Lung (tissue), 17 donors: ENCODE measurements at places on chromosomes 4 and X. TPM values are rescaled to one million over a fixed set of nuclear protein-coding genes. Genes with fewer than 3 reads are reported as not detected.

GRCh38 chr4:140243278-140243753 is 89.3 kb upstream of the MAML3 start:
- peak; percentile 23 for DNase-seq

- no peak for DNase-seq
Observed at GRCh38 chr4:165604181-165604580, 225.4 kb downstream of the CPE start.

Gene FMR1NB
- total RNA-seq: not detected

- peak; percentile 88 for DNase-seq
Observed at GRCh38 chrX:149074398-149074797, 430.7 kb downstream of the IDS start.

DNA sequence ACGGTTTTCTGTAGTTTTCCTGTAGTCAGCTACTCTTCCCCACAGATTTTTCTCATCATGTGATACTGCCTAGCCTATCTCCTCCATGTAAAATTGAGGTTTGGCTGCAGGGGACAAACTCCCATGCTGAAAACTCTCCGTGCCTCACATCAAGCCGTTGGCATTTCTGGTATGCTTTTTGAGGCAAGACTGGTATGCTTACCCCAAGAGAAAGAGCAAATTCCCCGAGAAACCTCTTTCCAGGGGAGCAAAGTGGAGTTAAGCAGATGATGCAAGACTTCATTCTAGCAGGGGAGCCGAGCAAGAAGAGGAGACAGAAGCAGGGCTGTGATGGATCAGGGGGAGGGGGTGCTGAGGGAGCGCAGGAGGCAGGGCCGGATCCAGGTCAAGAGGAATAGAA is 4.8 kb downstream of the SOWAHD start:
- DNase-seq: no peak

DNA sequence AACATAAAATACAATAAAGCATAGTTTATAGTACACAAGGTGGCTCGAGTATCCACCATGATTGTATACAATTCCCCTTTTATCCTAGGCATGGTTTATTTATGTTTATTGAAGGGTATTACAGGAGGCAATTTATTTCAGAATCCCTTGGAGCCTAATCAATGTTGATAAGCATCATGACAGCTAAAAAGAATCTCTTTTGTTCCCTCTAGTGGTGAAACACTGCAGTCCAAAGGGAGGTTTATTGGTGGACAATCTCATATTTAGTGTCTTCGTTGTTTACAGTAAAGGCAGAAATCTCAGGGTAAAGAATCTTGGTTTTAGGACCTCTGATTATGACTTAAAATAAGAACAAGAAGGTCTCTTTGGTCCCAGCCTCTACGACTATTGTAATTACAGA is 1712.5 kb downstream of the C4orf33 start:
- DNase-seq: no peak

GRCh38 chr4:52957220-52957686 is 95.1 kb downstream of the RASL11B start:
- DNase-seq: peak; percentile 83

DNA sequence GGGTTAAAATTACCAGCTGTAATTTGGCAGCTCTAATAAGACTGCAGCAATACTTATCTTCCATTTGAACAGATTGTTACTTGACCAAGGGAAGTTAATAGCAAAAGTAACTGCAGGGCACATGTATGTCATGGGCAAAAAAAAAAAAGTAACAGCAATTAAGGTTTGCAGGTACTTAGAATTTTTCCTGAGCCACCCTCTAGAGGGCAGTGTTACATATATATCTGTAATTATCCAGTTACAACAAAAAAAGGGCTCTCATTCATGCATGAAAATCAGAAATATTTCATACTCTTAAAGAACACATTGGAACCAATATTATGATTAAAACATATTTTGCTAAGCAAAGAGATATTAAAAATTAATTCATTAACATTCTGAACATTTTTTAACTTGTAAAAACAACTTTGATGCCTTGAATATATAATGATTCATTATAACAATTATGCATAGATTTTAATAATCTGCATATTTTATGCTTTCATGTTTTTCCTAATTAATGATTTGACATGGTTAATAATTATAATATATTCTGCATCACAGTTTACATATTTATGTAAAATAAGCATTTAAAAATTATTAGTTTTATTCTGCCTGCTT is 25.1 kb downstream of the XIAP start:
- peak; percentile 67 for DNase-seq

DNA sequence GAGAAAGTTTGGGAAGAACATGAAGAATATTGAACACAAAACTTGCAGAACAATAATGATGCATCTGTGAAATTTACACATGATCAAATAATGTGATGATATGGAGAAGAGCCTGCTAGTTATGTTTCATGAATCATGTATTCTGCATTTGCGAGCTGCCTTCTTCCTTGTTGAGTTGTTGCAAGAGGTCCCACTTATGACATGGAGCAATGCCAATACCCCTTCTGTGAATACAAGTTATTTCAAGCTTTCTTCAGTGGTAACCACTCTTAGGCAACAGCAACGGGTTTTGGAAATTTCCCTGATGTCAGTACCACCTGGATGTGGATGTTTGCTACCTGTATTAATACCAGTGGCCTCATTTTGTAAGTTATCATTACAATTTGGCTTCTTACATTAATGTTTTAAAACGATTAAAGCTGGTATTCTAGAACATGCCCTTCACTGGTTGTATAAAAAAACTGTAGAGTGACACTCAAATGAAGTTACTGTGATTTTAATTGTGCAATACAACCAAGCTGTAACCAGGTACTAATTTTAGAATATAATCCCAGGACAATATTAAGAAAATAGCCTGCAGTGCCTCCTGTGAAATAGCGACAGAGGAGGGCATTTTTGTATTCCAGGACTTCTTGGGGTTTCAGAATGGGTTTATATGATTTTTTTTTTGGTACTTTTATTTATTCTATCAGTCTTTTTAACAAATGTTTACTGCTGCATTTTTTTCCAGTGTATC is 25.3 kb downstream of the IQCM start:
- DNase-seq: no peak

Gene AMBN
- not detected for total RNA-seq

GRCh38 chr4:184471881-184472613 is 2.3 kb downstream of the IRF2 start:
- DNase-seq: no peak

DNA sequence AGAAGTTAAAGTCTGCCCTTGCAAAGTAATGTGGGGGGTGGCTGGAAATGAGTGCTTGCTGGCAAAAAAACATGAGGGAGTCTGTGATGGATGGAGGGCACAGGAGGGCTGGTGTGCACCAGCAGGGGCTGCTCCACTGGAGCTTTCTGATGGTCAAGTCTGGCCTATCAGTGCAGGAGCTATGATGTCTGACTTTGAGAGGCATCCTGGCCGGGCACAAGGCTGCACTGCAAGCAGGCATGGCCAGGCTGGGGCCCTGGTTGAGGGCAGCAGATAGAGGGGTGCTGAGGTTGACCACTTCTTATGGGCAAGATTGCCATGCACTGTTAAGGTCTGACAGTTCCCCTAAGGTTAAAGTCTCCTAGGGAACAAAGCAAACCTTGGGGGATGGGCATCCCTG is 1140.2 kb downstream of the FAM133A start:
- no peak for DNase-seq

Gene HTR2C
- total RNA-seq: not detected

Gene FAM9B
- not detected for total RNA-seq

GRCh38 chrX:37453821-37454220 is 104.7 kb downstream of the PRRG1 start:
- no peak for DNase-seq

Gene SSX4B
- not detected for total RNA-seq

Gene HERC5
- total RNA-seq: 7.8 TPM

- DNase-seq: no peak
Observed at GRCh38 chr4:76854858-76855257, 43.1 kb downstream of the SOWAHB start.

- DNase-seq: no peak
Observed at GRCh38 chr4:101689220-101689619, 101.3 kb upstream of the BANK1 start.

DNA sequence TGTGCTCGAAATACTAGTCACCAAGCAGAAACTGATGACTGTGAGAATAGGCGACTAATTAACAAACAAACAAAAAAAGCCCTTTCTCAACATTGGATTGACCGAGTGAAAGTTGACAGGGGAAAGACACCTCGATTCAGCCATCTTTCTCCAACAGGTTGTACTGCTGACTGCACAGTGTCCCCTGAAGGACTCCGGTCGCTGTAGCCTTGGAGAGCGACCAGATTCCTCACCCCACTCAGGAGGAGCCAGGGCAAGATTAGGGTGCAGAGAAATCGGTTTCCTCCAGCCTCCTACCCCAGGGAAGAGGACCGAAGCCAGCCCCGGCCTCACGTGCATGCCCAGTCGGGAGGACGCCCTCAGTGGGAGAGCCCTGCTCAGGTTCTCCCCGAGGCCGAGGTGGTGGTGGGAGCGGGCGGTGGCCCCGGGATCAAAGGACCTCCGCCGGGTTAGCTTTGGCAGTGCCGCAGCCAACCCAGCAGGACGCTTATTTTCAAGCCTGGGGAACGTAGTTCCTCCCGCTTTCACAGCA is 1.1 kb upstream of the RAP1GDS1 start:
- DNase-seq: peak; percentile 74

GRCh38 chrX:95318882-95319281 is 1365.8 kb upstream of the DIAPH2 start:
- no peak for DNase-seq

Gene RASGEF1B
- 30.9 TPM for total RNA-seq

GRCh38 chr4:149794352-149794751 is 21.3 kb downstream of the IQCM start:
- no peak for DNase-seq

GRCh38 chrX:13128104-13128503 is 83.7 kb upstream of the FAM9C start:
- DNase-seq: no peak

DNA sequence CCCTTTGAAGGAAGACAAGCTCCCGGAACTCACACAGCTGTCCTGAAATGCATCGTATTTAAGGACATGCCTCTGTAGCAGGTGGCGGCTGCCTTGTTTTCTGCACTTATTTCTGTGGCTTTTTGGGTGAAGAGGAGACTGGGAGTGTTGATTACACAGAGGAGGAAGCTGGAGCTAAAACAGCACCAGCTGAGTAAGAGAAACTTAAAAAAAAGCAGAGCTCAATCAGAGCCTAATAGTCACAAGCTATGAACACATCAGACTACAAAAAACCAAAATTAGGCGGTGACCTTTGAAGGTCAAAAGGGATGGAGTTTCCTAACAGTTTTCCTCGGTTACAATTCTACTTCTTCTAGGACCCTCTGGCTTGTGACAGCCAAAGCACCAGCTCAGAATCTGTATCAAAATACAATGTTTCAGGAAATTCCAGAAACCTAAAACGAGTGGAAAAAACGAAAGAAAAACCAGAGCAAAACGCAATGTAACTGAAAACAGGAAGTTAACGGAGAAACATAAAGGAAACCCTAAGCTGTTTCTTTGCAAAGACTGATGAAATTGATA is 13.5 kb downstream of the PRKX start:
- DNase-seq: peak; percentile 15

Gene MAGEA12
- total RNA-seq: not detected

DNA sequence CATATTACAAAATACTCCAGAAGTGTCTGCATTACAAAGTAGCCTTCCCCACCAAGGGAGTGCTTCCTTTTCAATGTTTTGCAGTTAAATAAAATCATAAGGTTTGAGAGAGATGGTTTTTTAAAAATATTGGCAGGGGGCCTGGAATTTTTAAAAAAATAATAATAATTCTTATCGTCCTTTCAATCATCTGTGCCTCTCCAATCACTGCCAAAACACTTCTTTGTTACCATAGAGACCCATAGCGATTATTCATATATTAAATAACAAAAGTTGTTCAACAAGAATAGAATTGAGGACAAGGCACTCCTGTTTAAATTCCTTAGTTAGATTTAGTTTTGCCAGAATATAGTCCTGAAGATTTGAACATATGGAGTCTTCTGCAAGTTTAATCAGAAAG is 203.1 kb downstream of the FAT4 start:
- no peak for DNase-seq

Gene TRMT2B
- total RNA-seq: 19.3 TPM

Gene GABRA4
- total RNA-seq: 0.09 TPM

GRCh38 chrX:132231587-132231986 is 12.3 kb upstream of the RAP2C start:
- DNase-seq: no peak

DNA sequence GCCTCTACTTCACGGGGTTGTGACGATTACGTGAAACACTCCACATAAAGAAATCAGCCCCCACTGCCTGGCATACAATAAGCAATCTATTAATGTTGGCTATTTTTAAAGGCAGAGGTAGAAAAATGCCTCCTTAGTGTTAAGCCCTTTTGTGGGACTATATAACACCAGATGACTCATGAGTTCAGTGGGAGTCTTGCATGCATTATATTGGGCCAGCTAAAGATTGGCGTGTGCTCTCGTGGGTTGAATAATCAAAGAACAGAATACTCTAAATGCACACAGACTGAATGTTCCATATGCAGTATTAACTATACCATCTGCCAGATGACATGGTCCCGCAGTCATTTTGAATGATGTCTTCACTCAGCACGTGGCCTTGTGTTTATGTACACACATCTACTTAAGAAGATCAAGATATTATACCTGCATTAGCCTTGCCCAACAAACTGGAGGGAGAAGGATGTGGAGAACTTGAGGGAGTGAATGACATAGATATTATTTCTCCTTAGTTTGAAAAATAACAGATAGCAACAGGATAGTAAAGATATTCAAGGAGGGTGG is 85.0 kb upstream of the MYOZ2 start:
- DNase-seq: no peak

DNA sequence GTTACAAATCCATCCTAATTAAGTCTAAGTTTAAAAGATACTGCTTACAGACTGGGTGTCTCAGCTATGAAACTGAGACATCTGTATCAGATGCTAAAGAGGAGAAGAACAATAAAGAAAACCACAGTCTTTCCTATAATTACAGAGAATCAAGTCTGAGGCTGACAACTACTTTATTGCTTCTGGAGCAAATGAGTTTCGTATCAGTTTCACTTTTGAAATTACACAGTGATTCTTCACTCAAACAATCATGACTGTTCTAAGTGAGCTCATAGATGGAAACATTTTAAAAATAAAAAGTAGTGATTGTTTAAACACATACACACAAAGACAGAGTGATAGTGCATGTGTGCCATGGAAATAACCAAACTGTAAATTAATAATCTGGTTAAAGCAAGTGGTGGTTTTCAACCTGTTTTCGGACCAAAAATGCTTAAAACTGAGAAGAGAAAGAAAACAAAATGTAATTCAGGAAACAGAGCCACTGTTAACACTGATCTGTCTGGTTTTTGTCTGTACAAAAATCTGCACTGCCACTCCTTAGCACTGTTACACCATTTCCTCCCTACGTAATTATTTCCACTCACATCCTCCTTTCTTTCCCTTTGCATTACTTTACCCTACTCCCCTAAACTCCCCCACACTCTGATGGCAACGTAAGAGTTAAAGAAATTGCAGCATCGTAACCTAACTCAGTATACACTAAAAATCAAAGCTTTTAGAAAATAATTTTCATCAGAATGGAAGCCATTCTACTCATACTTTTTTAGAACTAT is 12.5 kb downstream of the RFC1 start:
- peak; percentile 43 for DNase-seq

DNA sequence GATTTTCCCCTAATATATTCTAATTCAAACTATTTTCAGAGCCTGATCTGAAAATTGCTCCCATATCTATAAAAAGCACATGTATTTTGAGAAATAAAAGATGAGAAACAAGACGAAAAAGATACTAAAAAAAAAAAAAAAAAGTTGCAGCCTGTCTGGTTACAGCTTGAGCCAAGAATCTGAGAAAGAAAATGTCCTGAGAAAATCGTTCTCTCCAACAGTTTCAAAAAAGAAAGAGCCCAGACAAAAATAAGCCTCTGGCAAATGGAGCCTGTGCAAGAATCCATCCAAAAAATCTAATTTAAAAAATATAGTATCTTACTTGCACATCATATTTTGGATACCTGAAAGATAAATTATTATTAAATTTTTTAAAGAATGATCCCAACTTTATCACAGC is 163.0 kb upstream of the TBL1X start:
- peak; percentile 32 for DNase-seq
